ENCODE measurements at places on chromosomes 5 and 9.

DNA sequence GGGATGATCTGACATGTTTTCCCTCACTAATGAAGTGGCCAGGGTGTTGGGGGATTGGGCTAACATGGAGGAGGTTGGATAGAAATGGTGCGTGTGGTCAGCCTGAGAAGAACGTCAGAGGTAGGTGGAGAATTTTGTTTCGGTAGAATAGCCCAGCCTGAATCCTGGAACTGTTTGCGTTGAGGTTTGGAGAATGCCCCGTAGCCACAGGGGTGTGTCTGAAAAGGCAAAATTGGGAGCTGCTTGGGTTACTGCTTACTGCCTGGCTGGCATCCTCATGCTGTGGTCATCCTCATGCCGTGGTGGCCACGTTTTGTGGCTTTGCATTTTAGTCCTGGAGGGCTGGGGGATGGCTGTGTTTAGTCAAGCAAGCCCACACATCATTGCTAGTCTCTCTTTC is 236.9 kb downstream of the GOLPH3 start:
- DNase-seq = no peak

DNA sequence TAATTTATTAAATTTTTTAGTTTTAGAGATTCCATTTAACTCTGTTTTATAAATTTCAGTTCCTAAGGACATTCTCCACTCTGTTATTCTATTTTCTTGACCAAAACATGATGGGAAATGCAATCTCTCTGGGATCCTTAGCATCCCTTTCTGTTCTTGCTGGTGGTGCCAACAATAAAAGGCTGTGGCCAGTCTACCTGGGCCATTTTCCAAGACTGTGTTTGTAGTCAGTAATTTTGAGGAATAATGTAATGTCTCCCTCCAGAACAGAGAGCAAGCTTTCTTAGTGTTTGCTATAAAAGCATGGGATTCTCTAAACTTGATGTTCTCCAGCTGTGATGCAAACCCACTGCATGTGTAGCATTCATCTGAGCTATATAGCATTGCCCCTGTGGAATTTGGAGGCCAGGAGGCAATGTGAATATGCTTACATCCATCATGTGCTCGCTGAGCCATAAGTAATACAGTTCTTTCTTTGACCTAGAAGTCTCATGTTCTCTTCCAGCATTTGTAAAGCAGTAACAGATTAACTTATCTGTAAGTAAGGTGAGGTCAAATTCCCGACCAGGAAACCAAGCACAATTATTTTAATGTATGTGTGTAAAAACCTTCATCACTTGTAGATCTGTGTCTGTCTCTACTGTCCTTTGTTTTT is 211.5 kb upstream of the TAS2R1 start:
- no peak for DNase-seq

DNA sequence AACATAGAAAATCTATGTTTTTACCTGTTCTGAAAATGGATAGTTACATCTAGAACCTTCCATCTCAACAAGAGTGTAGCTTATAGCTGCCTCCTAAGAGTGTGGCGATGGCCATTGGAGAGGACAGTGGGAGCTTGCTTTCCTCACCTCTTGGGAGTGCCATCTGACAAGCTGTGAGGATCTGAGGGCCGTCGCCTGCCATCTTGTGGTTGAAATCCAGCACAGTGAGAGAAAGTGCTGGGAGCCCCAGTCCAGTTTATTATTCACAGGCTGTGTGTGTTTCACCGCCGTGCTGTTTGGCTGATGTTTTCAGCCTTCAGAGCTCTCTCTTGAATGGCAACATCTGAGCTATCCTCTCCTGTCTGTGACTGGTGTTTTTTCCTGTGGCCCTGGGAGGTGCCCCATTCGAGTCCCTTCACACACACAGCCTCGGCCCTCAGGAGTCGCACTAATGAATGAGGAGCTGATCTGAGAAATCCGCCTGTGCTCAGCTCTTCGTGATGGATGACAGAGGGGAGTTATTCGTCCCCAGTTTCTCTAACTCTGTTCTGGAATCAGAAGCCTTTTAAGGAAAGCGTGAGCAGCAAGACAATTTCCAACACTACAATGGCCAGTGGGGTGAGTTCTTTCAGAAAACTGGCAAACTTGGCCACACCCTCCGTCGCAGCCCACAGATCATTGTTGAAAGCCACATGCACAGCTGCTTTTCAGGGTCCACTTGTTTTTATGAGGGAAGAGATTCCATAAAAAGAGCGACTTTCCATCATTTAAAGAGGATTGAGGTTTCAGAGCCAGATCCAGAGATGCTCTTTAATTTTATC is 170.3 kb downstream of the PDZD2 start:
- DNase-seq = peak; percentile 74

DNA sequence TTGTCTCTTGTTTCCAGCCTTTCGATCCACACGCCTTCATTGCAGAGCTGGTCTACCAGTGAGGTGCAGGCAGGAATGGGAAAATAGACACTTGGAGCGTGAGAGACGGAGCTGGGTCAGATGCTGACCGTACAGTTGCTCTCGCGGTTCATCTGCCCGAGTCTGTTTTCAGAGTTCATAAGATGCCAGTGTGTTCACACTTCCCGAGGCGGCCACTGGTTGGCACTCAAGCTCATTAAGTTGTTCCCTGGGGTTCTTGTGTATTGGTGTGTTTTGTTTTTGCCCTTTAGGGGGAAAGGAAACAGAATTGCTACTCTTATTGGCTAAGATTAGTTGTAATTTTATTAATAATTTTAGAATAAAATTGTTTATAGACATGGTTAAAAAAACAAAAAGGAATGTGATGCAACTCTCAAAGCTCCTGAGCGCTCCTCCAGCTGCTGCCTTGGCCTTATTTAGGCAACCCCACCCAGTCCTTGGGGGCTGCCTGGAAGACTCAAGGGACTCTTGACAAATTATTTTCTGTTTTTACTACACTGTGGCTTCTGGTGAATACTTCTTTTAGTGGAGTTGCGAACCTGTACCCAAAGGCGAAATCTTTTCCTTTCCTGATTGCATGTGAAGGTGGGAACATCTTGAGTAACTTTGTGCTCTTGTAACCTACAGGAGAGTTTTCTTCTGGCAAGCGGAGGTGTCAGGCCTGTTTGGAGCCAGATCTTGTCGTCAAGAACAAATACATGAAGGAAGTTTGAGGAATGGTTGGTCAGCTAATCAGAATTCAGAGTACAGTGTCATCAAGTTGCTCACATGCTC is 146.1 kb downstream of the MAST4 start:
- no peak for DNase-seq

DNA sequence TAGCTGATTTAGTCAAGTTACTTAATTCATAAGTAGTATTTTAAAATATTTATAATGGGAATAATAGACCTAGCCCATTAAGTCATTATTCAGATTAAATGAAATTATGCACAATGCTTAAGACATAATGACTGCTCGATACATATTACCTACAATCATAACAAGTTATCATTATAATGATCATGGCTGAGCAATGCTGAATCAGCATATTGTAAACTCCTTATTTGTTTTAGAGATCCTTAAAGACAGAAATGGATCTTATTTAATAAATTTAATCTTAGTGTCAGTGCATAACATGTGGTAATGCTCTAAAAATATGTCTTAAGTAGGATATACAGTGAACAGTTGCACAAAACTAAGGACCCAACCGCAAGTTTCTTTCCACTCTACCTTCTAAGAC is 169.0 kb downstream of the TRPM6 start:
- DNase-seq = no peak

DNA sequence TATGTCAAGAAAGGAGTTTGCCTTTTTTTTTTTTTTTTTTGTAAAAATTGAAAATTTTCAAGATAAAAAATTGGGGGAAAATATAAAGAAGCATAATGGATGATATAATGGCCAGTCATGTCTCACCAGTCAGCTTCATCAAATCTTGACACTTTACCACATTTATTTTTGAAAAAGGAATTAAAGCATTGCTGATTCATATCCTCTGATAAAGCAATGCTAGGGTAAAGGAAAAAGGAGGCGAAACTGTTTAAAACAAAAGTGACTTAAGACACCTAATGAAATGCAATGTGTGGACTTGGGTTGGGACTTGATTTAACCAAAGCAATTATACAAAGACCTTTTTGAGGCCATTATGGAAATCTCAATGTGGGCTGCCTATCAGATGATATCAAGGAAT is 208.5 kb downstream of the ARHGAP26 start:
- no peak for DNase-seq

GRCh38 chr5:108728566-108729241 is 19.0 kb upstream of the FER start:
- DNase-seq = no peak

DNA sequence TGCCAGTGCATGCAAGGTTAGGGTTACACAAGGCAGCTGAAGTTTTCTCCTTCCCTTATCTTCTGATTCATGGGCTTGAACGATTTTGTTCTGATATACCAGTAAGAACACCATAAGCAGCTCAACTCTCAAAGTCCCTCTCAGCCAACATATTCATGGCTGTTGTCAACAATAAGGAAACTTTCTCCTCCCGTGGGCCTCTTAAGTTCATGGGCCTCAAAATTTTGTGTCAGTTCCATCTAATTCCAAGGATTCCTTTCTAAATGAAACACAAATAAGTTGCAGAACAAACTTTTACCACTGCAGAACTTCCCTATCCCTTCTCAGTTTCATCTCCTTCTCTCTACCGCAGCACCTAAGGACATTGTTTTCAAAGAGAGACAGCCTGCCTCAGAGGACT is 23.6 kb upstream of the CAST start:
- DNase-seq = no peak

GRCh38 chr9:98120476-98120875 is 1.5 kb upstream of the TRIM14 start:
- no peak for DNase-seq

DNA sequence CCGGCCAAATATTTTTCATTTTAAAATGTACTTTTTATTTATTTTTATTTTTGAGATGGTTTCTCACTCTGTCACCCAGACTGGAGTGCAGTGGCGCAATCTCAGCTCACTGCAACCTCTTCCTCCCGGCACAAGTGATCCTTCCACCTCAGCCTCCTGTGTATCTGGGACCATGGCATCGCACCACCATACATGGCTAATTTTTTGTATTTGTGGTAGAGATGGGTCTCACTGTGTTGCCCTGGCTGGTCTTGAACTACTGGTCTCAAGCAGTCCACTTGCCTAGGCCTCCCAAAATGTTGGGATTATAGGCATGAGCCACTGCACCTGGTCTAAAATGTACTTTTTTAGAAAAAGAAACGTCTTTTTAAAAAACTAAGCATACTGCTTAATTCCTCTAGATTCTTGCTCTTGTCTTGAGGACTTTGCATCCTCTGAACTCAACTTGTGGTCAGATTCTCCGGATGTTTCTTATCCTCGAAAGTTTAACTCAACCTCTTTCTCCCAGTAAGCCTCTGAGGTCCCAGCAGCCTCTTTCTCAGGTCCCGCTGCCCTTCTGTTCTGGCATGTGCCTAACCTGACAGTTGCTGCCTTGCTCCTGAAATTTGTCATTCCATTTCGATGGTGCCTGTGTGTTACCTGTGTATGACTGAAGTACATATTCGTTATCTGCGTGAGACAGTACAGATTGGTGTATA is 63.0 kb downstream of the TRIO start:
- DNase-seq = no peak

DNA sequence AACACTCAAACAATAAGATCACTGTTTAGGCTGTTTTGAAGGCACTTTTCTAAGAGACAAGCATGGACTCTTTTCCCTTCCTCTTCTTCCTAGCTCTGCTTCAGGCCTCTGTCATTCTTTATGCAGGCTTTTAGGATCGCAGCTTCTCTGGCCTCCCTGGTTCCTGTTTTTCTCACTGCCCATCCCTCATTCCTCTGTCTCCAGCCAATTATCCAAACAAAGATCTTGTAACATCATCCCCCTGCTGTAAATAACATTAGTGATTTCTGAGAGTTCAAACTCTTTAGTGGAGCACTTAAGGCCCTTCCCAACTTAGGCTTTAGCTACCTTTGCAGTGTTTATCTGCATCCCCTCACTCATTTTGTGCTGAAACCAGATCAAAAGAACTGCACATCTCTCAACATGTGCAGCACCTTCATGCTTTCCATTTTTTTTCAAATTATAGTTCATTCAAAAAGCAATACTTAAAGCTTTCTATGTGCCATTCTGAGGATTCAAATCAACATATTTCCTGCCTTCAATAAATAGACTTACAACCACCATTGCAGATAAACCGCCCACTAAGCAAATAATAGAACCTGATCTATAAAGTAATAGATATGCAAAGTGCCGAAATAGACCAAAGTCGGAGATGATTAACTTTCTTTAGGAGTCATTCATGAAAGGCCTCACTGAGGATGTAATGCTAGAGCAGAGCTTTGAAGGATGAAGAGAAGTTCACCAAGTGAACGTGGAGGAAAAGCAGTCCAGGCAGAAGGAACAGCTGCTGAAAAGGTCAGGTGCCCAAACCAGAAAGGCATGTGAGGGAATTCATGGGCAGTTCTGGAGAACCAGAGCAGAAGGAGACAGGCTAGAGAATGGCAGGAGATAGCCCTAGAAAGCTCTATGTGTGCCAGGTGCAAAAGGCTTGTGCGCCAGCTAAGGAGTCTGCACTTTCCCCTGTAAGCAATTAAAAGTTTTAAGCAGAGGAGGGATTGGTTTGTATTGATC is 95.8 kb upstream of the ZNF366 start:
- no peak for DNase-seq

Data from brain (organoid and tissue), 16 donors.